Aorta (tissue), 5 donors: ENCODE measurements at places on chromosomes 11 and 22.

- DNase-seq = peak; percentile 44
These were observed at the start of gene GUCY1A2 for GRCh38 chr11:107018219-107018901. TSS of gene GUCY1A2 (minus strand) at chr11:107018476. CDS start at chr11:107018055, 421 bp downstream.

- DNase-seq = no peak
These were observed 104.1 kb downstream of the C11orf87 start for GRCh38 chr11:109526061-109526460.

DNA sequence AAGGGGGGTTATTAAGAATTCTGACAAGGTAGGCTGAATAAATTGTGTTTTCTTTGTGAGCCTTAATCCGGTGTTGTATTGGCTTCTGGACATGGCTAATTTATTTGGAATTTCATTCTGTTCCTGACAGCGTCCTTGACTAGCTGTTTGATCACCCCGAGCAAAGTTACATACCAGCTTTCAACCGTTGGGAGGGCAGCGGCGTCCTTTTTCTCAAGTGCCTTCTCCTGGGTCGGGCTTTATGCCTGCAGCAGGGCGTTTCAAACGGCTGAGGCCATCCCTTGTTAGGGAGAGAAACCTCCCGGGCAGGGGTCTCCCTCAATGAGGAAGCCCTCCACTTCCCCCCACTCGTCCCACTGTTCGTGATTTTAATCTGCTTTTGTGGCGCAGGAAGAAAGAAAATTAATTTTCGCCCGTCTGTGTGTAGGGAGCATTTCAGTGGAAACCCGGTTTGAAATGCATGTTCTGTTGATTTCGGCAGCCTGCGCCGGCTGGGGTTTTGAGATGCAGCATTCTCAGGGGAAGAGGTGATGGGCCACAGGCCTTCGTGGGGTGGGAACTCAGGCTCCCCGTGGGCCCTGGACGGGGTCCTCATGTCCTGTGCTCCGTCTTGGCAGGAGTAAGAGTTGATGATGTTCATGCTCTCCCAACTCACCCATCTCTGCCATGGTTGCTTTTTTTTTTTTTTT lies 2.9 kb upstream of the SMIM38 start:
- DNase-seq = no peak

DNA sequence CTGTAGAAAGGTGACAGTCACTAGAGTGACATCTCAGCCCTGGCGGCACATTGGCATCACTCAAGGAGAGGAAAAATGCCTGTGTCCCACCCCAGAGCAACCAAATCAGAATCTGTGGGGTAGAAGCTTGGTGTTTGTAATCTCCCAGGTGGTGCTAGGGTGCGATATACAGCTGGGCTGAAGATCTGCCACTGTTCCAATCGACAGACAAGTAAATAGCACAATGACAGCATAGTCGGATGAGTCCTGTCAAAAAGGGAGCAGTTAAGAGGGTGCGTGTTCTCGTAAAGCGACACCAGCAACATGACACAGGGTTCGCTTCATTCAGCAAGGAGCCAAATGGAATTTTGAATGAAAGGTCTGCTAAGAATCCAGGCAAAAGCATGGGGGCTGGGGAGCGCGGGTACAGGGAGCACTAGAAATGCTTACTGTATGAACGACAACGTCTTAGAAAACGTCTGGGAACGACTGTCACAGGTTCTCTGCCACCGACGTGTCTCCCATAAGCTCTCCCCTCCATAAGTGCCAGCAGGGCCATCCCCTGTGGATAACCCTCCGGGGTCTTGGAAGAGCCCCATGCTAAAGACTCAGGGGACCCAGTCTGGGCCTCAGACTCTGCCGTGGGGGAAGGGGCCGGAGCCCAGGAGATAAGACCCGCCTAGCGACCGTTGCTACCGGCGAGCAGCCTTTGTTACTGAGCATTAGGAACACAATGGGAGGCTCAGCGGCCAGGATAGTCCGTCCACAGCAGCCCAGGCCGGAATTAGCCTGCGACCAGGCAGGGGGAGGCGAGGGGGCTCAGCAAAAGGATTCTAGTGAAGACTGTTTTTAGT lies 20.8 kb downstream of the ADA2 start:
- DNase-seq = no peak
